T-helper 17 cell (primary cell): ENCODE measurements at places on chromosomes 12 and 14.
A peak's percentile ranks its signal among the peaks of the same experiment; 100 is the strongest.

GRCh38 chr12:68403711-68404110 is 71.5 kb upstream of the MDM1 start:
- no peak for DNase-seq

- no peak for DNase-seq
Observed at GRCh38 chr12:106429043-106429552, 71.5 kb downstream of the POLR3B start.

DNA sequence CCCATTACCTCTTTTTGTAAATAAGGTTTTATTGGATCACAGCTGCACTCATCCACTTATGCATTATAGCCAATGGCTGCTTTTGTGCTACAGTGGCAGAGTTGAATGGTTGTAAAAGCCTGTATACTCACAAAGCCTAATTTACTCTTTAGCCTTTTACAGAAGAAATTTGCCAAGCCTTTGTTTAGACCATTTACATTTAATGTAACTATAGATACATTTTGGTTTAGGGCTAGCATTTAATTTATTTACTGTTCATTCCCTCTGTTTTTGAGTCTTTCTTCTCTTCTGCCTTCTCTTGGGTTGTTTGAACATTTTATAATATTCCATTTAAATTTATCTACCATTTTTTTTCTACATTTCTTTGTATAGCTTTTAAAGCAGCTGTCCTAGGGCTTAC is 217.1 kb upstream of the AMIGO2 start:
- DNase-seq = no peak

- no peak for DNase-seq
Observed at GRCh38 chr14:60651086-60651795, 2.0 kb upstream of the SIX1 start.

DNA sequence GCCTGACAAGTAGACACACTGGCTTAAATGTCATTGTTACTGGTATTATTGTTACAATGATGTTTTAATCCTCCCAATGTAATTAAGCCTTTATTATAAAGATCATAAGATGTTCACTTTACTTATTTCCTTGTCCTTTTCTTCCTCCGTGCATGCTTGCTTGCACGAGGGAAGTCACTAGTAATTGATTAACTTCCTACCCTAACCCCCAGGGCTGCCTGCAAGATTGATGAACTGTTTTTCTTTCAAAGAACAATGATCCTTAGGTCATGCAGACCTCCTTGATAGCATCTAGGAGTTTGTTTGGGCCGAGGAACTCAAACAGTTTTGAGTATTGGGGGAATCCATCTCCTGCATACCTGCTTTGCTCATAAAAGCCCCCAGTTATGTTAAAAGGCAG is 43.0 kb downstream of the GLRX5 start:
- DNase-seq = no peak

- no peak for DNase-seq
Observed at GRCh38 chr14:29454026-29454693, 473.5 kb downstream of the PRKD1 start.

DNA sequence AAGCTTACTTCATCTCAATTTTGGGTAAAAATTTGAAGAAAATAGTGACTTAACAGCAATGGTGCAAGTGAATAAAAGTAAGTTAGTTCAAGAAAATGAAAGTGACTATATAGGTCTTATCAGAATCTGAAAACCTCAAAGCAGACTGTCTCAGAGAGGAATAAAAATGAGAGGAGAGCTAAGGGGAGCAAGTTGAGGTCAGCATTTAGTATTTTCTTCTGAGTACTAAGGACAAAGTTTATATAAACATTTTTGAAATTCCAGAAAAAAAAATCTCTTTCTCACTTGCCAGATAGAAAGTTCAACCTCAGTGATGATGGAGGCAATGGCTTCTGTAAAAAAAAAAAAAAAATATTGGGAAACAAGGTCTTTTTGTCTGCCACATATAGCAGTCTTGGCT is 414.1 kb downstream of the NPAS3 start:
- no peak for DNase-seq

DNA sequence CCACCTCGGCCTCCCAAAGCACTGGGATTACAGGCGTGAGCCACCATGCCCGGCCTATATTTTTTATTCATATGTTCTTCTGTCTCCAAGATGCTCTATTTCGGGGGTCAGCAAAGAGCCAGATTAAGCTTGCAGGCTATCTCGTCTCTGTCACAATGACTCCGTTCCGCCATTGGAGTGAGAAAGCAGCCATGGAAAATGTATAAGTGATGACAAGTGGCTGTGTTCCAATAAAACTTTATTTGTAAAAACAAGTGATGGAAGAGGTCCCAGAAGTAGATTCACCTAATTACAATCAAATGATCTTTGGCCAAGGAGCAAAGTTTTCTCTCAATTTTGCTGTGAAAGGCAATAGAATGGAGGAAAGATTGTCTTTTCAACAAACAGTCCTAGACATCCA is 342.6 kb downstream of the MED13L start:
- no peak for DNase-seq

- DNase-seq = no peak
Observed at GRCh38 chr12:26001530-26001929, 43.0 kb downstream of the RASSF8 start.

DNA sequence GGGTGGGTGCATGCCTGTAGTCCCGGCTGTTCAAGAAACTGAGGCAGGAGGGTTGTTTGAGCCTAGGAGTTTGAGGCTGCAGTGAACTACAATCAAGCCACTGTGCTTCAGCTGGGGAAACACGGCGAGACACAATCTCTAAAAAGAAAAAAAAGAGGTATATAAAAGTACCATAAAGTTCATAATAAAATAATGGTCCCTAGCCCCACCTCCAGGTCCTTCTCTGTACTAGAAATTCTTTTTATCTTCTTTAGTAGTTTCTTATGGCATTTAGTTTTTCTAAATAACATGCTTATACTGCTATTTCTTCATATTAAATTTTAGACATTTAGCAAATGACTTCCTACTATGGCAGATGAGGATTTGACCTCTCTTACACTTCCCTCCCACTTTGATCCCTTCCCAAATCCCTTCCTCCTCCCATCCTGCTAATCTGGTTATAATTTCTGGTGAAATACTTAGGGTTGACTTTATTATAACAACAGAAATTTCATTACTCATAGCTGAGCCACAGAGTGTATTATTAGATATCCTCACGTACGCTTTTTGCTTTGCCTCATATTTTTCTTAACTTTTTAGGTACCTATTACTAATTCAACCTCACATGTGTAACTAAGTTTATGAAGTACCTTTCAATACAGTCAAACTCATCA is 94.7 kb downstream of the SLC41A2 start:
- no peak for DNase-seq

DNA sequence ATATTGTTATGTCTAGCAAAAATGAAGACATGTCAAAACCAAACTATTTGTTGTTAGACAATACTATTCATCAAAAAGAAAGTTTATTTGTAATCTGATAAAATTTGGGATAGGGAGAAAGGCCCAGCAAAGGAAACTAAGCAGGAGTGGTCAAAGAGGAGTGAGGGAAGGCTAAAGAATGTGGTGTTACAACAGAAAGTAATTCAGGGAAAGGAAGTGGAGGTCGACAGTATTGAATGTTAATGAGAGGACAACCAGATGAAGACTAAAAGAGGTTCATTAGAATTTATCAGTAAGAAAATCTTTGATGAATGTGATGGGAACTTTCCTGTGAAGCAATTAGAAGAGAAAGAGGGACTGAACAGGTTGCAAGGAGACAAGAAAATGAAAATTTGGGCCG is 33.9 kb downstream of the PLCZ1 start:
- DNase-seq = no peak

DNA sequence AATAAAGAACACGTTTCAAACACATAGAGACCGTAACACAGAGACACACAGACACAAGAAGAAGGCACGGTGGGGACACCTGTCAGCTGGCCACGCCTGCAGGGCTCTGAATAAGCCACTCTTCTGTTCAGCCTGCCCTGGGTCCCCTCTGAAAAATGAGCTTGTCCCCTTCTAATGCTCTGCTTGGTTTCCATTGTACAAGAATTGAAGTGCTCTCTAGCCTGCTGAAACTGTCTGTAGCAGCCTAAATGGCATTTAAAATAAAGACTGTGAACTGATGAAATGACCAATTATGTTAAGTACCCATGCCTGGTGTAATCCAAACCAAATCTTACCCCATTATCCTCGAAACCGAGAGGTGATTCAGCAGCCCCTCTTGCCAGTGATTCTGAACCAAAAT is 139.8 kb downstream of the FOXN3 start:
- DNase-seq = no peak

DNA sequence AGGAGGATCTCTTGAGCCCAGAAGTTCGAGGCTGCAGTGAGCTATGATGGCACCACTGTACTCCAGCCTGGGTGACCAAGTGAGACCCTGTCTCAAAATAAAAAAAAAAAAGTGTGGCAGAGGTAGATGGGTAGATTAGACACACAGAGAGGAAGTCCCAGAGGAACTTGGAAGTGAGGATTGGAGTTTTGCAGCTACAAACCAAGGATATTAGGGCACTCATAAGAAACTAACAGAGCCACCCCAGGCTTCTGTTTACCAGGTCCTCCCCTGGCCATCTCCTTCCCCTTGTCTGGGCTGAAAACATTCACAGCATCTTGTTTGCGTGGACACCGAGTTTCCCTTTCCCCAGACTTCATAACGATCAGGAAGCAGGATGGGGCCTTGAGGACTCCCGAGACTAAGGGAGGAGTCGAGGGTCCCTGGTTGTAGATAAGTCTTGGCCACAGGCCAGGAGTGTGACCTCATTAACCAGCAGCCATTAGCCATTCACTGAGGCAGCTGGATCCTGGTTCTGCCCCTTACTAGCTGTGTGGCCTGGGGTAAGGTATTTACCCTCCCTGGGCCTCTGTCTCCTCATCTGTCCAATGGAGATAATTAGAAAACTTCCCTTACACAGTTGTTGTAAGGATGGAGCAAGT is 2.1 kb downstream of the MAP1LC3B2 start:
- DNase-seq = no peak

DNA sequence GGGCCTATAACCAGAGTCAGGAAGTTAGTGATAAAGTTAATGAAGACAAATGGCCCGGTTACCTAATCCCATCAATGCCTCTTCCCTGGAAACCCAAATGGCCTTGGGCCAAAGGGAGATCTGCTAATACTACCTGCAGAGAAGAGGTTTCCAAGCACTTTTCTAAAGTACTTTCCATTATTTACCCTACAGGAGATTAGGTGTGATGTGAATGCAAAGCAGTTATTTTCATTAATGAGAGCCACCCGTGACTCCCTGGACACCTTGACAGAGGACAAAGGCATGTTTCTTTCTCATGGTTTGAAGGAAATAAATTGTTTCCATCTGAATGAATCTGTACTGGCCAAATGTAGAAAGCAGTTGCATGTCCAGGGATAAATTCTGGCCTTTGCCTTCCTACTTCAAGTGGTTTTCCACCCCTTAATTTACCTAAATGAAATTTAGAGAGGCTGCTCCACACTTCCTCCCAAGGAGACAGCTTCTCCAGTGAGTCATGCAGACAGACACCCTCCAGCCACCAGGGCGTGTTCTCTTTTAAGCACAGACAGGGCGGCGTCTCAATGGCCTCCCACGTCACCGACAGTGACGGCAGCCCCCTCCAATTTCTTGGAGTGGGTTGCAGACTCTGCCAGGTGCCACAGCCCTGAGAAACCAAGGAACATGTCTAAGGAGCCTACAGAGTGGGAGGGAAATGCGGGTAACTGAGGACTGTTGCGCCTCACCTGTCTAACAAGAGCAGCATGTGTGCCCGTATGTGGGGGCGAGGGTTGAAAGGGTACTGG is 43.9 kb upstream of the GNPNAT1 start:
- no peak for DNase-seq

DNA sequence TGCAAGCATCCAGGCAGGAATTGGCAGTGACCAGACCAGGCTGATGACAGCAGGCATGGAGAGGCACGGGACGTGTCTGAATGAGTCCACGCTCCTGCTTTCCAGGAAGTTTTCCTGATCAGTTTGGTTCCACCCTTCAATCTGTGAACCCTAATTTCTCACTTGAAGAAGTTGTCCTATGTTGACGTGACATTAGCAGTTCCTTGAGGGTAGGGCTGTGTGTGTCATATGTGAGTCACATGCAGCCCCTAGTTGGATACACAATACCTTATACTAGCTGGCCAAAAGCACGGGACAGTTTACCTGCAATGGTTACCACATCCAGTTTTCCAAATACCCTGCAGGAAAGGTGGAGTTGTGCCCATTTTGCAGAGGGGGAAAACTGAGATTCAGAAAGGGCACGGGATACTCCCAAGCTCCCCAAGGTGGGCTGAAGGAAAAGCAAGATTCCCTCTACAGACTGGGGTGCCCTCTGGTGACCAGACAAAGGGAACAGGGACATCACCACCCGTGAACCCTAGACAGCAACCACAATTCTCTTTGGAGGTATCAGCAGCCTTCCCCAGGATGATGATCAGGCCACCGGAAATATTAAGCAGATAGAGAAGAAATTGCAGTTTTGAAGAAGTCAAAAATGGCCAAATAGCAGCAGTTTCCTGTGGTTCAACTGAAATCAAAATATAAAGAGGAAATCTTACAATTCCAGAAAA is 194.5 kb downstream of the PHETA1 start:
- DNase-seq = no peak

- peak; percentile 30 for DNase-seq
Observed at GRCh38 chr12:98424726-98425401, 90.5 kb upstream of the TMPO start.

DNA sequence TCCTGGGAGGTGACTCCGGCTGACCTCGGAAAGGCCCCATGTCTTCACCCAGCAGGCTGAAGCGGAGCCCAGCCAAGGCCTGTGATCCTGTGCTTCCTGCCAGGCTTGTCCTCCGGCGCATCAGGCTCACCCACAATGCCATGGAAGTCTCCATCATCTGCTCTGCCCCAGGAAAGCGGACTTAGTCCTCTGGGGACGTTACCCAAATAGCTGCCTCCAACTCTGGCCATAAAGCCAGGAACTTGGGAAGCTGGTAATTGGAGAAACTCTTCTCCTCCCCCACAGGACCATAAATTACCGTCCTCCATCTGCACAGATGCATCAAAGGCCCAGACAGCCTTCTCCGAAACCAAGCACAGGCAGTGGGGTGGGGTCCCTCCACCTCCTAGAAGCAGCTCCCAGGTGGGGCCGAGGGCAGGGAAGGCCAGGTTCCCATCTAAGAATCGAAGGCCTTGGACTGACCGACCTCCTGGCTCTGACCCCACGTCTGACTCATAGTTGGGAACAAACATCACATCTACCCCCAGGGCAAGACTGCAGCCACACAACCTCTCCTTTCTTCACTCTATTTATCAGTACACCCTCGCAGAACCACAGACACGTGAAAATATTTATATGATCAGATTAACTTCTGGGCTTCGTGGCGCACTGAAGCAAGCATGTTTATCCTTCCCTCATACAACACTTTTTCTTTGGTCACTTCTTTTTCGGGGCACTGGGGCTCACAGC is 56.4 kb downstream of the PITPNM2 start:
- no peak for DNase-seq

GRCh38 chr12:55362675-55363074 is at the start of gene OR6C75:
OR6C75 (plus strand) TSS chr12:55362975; CDS start chr12:55365111, 2,136 bp downstream.
- no peak for DNase-seq

- no peak for DNase-seq
Observed at GRCh38 chr12:121697093-121697698, 15.4 kb upstream of the TMEM120B start.

GRCh38 chr14:55625481-55625880 is 45.5 kb downstream of the KTN1 start:
- DNase-seq = no peak

- DNase-seq = no peak
Observed at GRCh38 chr12:120249875-120250795, 15.4 kb downstream of the PXN start.

- no peak for DNase-seq
Observed at GRCh38 chr14:33968722-33969121, 17.8 kb upstream of the EGLN3 start.
